ENCODE measurements at places on chromosomes 5 and 9. TPM values are rescaled to one million over a fixed set of nuclear protein-coding genes. Genes with fewer than 3 reads are reported as not detected.

The IFNA13 gene
- not detected for polyA plus RNA-seq

The OTULIN gene
- 7.6 TPM for polyA plus RNA-seq

The DDX46 gene
- 28.4 TPM for polyA plus RNA-seq

The LCN10 gene
- 11.3 TPM for polyA plus RNA-seq

The RNF180 gene
- polyA plus RNA-seq: 5.6 TPM

The OLFML2A gene
- polyA plus RNA-seq: 36.8 TPM

The KIAA1958 gene
- 1.3 TPM for polyA plus RNA-seq

The OR1Q1 gene
- not detected for polyA plus RNA-seq

GRCh38 chr5:151095341-151096000, 14.6 kb upstream of the TNIP1 start:
- no peak for DNase-seq

DNA sequence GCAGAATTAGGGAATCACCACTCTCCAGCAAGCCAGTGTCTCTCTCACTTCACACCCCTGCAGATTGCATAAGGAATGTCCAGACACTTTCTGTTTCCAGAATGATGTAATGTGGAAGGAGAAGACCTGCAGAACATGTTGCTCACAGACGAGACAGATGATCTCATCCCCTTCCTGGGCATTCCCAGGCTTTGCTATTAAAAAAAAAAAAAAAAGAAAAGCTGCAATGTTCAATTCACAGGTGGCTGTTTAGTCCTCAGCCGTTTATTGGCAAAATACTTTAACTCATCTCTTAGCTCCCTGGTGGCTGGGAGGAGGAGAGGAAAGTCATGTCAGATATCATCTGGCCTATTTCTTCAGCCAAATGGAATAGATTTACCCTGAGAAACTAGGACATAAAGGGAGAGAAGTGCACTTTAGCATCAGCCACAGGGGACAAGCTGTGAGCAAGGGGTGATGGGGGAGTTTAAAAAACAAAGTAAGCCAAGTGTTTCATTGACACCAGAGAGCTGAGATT, 95.9 kb upstream of the TNC start:
- peak; percentile 43 for DNase-seq

- DNase-seq: no peak
Observed at GRCh38 chr9:121902461-121903135, 190.5 kb downstream of the TTLL11 start.

GRCh38 chr9:125821078-125821477, 73.9 kb downstream of the PBX3 start:
- no peak for DNase-seq

GRCh38 chr5:57513785-57514184, 31.2 kb upstream of the ACTBL2 start:
- DNase-seq: no peak

DNA sequence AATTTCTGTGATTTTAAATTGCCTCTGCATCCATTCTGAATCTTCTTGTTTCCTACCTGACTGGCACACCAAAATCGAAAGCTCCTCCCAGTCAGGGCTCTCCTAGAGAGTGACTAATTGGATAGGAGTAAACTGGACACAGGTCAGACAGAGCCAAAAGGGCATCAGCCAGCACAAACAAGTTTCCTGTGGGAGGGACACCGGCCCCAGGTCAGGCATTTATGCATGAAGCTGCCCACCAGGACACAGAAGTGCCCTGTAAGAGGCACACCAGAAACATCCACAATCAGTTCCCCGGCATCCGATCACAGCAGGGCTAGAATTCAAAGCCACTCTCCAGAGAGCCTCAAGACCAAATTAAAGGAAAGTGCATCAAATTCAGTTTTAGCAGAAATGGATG, 78.4 kb downstream of the SFXN1 start:
- no peak for DNase-seq

- no peak for DNase-seq
Observed at GRCh38 chr5:84032324-84032723, 311.7 kb upstream of the HAPLN1 start.

DNA sequence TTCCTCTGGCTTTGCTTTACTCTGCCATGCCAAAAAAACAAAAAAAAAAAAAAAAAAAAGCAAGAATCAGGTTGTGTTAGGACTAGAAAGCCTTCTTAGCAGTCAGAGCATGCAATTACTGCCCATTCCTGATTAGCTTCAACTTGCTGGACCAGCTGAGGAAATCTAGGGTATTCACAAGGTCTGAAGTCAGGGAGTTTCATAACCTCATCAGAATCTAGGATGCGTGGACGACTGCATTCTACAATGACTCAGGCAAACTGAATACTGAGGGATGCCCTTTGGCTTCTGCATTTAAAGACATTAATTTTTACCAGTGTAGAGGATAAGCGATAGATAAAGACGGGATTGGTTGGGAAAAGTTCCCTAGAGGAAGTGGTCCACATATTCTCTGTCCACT, 39.2 kb upstream of the SHOC1 start:
- DNase-seq: no peak

Measured in urinary bladder (tissue), 4 donors.